ENCODE measurements at places on chromosomes 13 and 19.

GRCh38 chr13:80921541-80921940, 580.6 kb upstream of the SPRY2 start:
- DNase-seq, result peak; percentile 6

DNA sequence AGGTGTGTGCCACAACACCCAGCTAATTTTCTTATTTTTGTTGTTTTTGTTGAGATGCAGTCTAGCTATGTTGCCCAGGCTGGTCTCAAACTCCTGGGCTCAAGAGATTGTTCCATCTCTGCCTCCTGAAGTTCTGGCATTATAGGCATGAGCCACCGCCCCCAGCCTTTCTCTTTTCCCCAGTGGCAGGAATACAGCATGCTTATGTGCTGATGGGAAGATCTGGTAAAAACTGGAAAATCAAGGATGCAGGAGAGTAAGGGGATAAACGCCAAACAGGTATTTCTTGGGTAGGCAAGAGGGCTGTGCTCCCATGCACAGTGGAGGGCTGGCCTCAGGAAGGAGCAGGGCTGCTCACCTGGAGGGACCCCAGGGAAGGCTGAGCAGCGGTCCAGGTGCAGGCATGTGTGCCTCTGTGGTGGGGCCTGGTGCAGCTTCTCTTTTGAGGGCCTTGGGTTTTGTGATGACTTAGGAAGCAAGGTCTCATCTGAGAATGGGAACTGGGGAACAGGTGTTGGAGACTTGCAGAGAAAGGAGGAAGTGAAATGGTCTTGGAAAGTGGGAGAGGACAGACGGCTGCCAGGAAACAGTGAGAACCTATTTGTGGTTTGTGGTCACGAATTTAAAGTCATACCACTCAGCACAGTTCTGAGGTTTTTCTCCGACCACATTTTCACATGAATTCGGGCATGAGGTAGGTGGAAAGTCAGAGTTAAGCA, 106.5 kb downstream of the TEX26 start:
- DNase-seq, result no peak

GRCh38 chr13:80873589-80873988, 532.7 kb upstream of the SPRY2 start:
- no peak for DNase-seq

DNA sequence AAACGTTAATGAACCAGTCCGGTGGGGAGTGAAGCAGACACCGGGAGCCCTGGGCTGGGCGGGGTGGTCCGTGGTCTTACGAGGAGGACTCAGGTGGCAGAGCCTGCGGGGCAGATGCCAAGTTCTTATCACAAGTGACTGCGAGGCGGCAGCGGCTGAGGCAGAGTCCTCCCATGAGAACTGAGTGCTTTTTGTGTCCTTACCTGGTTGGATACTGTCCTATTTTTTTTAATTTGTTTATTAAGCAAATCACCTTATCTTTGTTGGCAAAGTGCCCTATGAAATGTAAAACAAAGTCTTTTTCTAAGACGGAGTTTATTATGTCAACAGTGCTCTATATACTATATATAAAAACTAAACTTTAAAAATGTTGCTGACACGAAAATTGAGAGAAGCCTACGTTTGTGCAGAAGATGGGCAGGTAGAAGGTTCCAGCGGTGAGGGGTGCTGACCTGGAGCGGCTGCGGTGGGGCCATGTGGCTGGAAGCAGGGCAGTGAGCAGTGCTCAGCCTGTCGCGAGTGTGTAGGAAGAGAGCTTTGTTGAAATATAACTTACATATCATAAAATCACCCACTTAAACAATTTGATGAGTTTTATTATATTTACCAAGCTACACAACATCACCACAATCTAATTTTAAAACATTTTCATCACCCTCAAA, 82.2 kb downstream of the ATP11A start:
- no peak for DNase-seq

- no peak for DNase-seq
Observed at GRCh38 chr13:111399776-111400538, 79.5 kb downstream of the TEX29 start.

DNA sequence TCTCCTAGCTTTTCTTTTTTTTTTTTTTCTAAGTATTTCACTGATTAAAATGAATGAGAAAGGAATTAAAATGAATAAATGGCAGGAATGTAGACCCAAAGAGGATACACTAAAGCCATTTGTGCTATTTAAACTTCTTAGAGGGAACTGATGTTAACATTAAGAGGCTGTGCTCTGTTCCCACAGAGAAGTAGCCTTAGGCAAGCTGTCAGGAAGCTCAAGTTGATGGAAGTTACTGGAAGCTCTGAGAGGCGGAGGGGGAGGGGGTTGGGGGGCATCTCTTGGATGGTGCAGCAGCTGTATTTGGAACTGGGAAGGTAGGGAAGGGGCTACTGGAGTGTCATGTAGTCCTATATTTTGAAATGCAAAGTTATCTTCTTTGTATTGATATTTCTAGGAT, 168.2 kb downstream of the DNAJC15 start:
- DNase-seq, result peak; percentile 11
